ENCODE measurements at places on chromosomes 12 and 14.

- DNase-seq = no peak
Measured at GRCh38 chr14:56198438-56198837, 80.2 kb downstream of the PELI2 start.

- DNase-seq = no peak
Measured at GRCh38 chr12:93156086-93156716, 221.5 kb upstream of the NUDT4 start.

DNA sequence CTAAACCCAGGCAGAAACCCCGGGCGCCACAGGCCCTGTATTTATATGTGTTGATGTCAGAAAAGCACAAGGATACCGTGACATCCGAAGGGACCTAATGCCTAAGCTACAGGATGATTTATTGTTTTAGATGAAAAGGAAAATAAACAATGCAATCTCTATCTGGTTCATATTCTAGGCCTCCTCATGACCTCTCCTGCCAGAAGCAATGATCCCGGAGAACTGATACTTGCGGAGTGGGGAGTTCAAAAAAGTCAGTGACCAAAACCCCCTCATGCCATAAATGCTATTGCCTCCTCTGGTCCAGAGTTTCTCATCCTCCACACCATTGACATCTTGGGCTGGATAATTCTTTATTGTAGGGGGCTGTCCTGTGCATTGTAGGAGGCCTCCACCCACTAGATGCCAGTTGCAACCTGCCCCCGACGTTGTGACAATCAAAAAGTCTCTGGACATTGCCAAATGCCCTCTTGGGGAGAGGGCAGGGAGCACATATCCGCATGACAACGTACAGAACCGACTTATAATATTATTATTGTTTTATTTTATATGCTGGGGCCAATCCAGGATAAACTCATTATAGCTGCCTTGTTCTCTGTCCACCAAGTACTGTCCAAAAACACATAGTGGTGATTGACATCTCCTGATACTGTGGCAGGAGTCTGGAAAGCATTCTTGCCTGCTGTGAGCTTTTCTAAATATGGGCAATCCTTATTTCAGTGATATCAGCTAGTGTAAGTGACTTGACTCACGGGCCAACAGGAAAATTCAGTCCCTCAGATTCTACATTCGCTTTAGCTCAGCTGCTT is 1.1 kb upstream of the CSRP2 start:
- DNase-seq = no peak

DNA sequence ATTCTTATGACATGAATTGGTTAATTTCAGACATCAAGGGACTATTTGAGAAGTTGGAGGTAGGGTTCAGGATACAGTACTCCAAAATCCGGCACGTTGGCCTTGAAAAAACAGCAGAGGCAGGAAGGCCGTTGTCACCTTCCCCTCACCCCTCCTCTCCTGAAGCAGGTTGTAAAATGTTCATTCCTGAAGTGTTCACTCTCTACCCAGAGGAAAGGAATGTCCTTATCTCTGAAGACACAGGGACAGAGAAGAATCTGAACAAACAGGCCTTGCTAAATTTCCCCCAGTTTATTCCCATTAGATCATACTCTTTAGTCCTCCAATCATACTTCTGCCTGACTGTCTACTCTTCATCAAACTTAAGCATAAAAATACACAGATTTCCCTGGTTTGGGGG is 313.6 kb downstream of the ZFP36L1 start:
- DNase-seq = no peak

DNA sequence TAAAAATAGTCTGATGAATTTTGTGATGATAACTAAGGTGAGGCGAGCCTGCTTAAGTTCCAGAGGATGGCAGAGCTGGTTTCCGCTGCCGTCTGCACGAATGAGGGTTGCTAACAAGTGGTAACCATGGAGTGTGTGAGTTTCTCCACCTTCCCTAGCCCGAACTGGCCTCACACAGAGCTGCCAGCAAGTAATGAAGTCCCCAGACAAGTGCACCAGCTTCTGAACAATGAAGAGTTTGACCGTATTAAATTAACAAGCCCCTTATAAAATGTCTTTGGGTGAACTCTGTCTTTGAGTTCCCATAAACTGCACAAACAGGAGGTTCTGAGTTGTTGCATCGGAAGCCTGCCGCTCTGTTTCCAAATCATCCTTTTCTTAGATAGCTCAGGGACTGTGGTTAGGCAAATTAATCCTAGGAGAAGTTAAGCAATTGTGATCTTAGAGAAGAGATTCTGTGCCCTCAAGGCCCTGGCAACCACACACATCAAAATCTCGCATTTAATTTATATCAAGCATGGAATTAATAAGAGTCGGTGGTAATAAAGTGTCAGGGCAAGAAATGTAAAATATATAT is 274.1 kb upstream of the DAAM1 start:
- DNase-seq = no peak

DNA sequence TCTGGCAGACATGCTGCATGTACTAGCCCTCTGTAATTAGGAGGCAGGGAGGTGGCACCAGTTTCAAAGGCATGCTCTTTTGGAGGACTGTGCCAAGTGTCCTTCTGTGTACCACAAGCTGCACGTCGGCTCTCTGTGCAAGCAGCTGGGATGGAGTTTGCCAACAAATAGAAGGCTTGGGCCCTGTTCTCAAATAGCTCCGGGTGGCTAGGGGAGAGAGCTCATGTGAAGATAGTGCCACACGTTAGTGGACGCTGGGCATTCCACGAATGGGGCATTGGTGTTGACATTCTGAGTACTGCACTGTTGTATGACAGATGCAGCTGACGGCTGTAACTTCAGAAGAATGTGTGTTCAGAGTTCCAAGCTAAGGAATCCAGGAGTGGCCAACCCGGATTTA is 4.4 kb downstream of the AACS start:
- DNase-seq = no peak

GRCh38 chr12:89448951-89449371 is 75.6 kb downstream of the GALNT4 start:
- no peak for DNase-seq

GRCh38 chr12:19915392-19916195 is 452.7 kb upstream of the PDE3A start:
- no peak for DNase-seq

GRCh38 chr12:85260896-85261295 is 19.1 kb upstream of the ALX1 start:
- DNase-seq = no peak

DNA sequence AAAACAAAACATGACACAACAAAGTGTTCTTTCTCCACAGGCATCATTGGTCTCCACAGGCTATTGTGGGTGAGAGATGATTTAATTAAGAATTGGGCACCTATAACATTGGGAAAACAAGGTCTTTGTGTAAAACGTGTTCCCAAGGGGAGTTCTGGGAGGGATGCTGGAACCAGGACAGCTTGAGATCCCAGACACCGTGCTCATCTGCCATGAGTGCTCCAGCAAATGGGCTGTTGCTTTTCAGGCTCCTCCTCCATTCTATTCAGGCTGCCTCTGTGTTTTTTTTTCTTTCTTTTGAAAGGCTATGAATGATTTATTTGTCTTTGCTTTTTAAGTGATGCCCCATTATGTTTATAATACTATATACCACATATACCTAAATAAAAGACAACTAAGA is 122.4 kb downstream of the DACT1 start:
- DNase-seq = no peak

DNA sequence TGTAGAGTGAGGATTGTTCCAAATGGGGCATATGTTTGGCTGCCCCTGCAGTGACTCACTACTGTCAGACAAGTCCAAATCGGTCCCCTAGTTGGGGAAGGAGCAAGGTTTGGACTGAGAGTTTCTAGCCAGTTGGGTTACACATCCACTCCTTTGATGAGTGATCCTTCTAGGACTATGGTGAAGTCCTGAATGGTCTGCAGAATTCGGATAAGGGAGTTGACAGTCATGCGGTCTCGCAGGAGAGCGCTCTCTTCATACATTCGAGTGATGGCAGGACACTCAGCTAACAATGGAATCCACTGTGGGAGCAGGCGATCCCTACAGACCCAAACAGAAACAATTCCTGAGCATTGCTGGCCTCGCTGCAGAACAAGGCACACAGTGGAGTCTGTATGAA is 61.5 kb upstream of the SINHCAF start:
- DNase-seq = no peak

DNA sequence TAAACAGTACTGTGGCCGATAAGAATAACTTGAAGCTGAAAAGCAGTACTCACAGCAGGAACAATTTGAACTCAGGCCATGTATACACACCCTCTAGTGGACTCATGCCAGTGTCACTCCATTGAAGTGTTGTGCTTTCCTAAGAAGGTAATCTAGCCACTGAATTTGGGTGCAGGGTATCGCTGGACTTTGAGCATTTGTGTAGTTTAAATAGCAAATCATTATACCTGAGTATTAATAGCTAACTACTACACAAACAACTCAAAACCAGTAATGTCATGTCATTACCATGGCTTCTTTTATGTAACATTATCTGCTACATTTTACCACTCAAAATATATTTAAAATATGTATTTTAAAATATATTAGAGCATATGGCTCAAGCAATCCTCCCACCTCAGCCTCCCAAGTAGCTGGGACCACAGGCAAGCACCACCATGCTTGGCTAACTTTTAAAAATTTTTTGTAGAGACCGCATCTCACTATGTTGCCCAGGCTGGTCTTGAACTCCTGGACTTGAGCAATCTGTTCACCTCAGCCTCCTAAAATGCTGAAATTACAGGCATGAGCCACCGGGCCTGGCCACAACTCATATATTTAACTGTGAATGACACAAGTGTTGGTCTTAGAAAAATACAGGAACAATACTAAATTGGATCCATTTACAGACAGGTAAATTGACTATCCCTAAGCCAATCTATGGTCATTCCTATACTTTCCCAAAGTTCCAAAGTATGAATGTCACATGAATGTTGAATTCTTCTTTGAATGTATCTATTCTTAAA is 25.6 kb upstream of the ARID4A start:
- no peak for DNase-seq

DNA sequence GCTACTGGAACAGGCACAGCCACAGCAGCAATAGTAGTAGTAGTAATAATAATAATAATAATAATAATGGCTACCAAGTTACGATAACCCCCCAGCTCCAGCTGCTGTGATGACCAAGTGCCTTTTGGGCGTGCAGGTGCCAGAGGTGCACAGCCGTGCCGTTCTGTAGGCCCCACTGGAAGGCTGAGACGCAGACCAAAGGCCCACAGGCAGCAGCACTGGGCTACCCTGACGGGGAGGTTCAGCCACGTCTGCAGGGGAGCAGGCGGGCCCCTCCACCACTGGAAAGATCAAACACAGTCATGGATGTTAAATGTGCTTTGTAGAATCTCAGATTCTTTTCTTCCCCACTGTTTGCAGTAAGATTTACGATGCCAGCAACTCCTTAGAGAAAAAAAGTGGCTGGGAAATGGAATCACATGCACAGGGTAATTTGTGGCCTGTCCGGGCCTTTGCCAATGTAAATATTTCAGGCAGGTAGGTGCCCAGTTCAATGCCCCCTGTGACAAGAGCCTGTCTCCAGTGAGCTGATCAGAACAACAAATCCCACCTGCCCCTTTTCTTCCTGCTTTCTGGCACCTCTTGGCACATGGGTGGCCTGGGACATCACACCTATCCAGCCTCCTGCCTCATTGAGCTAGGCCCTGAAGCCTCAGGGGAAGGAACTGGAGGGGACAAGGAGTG is 32.6 kb downstream of the CCDC85C start:
- DNase-seq = no peak

GRCh38 chr12:47038270-47038748 is 41.1 kb upstream of the PCED1B start:
- DNase-seq = no peak

GRCh38 chr12:55057481-55057880 is 37.7 kb downstream of the NEUROD4 start:
- no peak for DNase-seq

DNA sequence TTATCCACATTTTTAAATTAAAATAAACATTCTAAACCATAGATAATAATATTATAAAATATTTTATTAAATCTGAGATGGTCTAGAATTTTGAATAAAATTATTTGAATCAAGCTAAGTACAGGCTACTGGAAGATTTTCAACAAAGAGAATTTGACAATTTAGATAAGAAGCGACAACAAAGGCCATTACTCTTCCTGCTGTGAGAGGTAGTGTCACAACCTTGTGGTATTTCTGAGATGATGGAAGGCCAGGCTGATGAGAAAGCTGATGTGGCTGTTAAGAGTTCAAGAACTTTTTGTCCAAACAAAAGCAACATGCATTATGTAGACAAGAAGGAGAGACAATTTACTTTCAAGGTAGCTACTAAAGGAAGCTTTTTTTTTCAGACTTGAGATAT is 43.7 kb upstream of the CNTN1 start:
- no peak for DNase-seq

DNA sequence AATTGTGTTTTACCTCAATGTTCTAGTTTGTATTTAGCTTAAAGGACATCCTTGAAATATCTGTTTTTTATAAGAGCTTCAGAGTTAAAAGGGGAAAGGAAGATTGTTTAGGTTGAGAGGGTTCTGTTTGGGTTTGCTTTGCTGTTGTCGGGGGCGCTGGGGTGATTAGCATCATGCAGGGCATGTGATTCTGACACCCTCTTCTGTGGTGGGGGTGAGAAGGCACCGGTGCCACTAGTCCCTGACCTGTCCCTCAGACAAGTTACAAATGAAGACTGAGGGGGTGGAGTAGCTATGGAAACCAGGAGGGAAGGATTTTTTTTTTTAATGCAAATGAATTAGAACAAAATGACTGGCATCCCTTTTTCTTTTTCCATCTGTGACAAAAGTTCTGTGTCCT is 291.3 kb downstream of the RPAP3 start:
- DNase-seq = no peak

- no peak for DNase-seq
Measured at GRCh38 chr12:15534322-15534721, 212.0 kb downstream of the PTPRO start.

GRCh38 chr12:125533434-125534029 is 468.3 kb downstream of the AACS start:
- no peak for DNase-seq

DNA sequence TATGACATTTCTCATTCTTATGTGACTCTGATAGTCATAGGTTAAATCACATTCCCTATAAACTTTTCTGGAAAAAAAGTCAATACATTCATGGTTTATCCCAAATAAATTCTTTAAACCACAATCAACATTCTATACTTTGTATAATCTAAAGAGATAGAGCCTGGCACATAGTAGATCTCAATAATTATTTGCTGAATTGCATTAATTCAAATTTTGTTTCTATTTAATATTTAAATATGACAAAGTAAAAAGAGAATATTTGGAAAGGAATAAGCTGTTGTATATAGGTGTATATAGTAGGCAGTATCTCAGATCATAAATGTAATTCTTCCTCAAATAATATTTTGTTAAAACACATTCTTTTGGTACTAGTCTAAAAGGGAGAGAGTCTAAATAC is 102.2 kb upstream of the USP15 start:
- DNase-seq = no peak

- DNase-seq = no peak
Measured at GRCh38 chr14:23069413-23069806, 12.1 kb upstream of the CDH24 start.

DNA sequence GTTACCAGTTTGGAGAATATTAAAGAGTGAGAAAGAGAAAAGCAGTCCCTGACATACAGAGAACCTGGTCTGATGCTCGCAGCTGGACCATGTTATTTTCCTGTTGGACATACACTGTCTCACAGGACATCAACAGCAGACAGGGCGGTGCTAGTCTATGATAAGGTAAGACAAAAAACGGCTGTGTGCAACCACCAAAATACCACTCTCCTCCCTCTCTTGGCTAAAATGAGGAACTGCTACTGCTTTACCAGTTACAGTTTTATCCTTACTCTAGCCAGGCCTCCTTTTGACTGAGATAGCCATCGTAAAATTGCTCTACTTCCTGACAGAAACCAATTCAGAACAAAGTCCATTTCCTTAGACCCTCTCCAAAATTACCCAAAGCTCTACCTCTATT is 47.0 kb upstream of the ERGIC2 start:
- no peak for DNase-seq

All from stimulated activated CD8-positive, alpha-beta memory T cell treated with anti-CD3 and anti-CD28 coated beads, Interleukin-4, amount 100 ng/mL, for 4 hours (primary cell).